ENCODE measurements at places on chromosomes 11 and 22.

GRCh38 chr11:19970944-19971343 lies 189.3 kb downstream of the DBX1 start:
- no peak for DNase-seq

- no peak for DNase-seq
Observed at GRCh38 chr11:60993615-60994014, 22.1 kb downstream of the CD6 start.

DNA sequence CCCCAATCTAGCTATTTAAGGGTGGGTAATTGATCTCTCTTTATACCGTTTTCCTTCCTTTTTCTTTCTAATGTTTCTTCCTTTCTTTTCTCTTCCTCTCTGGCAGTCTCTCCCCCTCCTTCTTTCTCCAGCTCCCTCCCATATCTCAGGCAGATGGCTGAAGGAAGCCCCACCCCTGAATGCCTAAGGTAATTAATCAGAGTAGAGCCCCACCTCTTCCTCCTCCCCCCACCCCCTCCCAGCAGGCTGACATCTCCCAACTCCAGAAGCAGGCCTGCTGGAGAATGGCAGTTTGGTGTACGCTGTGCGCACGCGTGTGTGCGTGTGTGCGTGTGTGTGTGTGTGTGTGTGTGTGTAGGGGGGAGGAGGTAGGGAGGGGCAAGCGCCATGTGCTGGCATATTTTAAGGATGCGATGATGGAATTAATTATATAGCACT lies 122.6 kb downstream of the APOL5 start:
- DNase-seq = peak; percentile 92

DNA sequence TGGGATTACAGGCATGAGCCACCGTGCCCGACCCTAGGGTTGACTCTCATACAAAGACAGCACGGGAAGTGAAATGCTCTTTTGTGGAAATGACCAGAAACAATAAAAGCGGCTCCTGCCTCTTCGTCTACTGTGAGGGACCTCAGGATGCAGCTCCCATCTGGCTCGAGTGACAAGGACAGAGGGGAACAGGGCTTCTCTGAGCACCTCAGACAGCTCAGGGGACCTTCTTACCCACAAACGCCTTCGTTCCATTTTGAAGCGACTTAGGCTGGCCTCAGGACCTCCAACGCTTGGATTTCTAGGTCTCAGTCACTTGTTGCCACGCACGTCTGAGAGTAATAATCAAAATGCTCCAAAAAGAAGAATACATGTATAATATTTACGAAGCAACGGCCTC lies 2.5 kb downstream of the PRAME start:
- DNase-seq = no peak
